ENCODE measurements at places on chromosomes 3 and 15.

GRCh38 chr3:114452256-114452655 lies 158.4 kb downstream of the TIGIT start:
- no peak for DNase-seq

- no peak for DNase-seq
Measured at GRCh38 chr3:190076136-190076535, 44.6 kb downstream of the P3H2 start.

GRCh38 chr3:115699706-115700105 lies 76.4 kb downstream of the GAP43 start:
- DNase-seq = no peak

- DNase-seq = peak; percentile 41
Measured at GRCh38 chr15:37995461-37996347, 61.3 kb downstream of the TMCO5A start.

DNA sequence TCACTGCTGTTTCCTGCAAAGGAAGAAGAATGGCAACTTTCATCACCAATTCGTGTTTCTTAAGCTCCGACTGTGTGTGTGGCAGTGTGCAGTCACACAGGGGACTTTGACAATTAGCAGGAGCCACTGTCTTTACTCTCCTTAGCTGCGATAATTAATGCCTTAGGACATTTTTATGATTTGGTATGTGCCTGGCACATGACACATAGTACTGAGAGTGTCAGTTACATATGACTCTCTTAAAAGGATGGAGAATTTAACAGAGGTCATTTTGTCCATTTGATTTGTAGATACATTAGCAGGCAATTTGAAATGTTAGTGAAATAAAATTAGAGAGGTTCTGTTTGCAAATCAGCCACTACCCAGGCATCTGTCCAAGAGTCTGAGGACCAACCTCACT lies 128.9 kb upstream of the VEPH1 start:
- DNase-seq = peak; percentile 19

GRCh38 chr3:99999536-99999935 lies 114.8 kb downstream of the FILIP1L start:
- DNase-seq = no peak
